ENCODE measurements at places on chromosomes 16 and 17.

- DNase-seq = peak; percentile 67
Observed at GRCh38 chr17:63700528-63701455, 867 bp upstream of the LIMD2 start.

DNA sequence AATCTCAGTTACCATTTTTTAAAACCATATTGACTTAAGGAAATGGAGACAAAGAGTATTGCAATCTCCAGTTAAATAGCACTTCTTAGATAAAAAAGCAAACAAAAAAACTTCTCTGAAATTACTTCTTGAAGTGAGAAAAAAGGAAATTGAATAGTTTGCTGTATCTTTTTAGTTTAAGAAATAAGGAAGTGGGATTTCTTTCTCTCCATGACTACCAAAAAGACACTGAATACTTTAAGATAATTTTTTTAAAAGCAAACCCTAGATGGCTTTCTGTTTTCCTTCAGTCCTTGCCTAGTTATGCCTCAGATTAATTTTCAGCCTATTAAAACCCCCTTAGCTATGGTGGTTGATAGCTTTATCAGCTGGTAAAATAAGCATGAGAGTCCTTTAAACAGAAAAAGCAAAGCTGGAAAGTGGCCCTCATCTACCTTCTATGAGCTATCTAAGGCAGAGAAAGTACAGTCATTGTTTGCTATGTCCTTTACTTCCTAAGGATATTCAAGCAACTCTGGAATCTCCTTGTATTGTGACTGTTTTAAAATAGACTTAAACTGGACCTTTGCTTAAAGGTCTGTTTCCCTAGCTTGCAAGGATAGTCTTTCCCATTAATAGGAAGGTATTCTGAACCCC lies 28.6 kb downstream of the TPPP3 start:
- no peak for DNase-seq

DNA sequence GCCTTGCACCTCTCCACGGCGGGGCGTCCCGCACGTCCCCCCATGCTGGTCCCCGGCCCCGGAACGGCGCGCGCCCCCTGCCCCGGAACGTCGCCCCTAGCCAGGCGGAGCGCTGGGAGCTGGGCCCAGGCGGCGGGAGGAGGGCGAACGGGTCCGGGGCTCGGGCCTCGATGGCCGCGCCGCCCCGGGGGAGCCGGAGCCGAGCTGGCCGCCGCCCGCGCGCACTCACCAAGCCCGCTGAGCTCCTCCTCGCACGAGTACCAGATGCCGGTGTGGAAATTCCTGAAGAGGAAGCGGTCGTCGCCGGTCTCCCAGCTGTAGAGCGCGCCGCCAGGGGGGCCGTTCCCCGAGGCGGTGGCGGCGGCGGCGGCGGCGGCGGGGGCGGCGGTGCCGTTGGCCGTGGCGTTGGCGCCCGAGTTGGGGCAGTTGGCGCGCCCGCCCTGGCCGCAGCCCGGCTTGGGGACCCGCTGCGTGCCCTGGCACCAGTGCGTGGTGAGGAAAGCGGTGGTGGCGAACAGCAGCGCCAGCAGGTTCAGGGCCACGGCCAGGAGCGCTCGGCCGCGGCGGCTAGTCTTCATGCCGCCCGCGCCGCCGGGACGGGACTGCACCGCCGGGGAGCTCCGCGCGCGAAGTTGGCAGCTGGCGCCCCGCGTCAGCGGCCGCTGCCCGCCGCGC lies 530 bp downstream of the GSG1L start:
- DNase-seq = peak; percentile 22

GRCh38 chr17:83005639-83006038 lies 73.8 kb upstream of the METRNL start:
- DNase-seq = no peak

DNA sequence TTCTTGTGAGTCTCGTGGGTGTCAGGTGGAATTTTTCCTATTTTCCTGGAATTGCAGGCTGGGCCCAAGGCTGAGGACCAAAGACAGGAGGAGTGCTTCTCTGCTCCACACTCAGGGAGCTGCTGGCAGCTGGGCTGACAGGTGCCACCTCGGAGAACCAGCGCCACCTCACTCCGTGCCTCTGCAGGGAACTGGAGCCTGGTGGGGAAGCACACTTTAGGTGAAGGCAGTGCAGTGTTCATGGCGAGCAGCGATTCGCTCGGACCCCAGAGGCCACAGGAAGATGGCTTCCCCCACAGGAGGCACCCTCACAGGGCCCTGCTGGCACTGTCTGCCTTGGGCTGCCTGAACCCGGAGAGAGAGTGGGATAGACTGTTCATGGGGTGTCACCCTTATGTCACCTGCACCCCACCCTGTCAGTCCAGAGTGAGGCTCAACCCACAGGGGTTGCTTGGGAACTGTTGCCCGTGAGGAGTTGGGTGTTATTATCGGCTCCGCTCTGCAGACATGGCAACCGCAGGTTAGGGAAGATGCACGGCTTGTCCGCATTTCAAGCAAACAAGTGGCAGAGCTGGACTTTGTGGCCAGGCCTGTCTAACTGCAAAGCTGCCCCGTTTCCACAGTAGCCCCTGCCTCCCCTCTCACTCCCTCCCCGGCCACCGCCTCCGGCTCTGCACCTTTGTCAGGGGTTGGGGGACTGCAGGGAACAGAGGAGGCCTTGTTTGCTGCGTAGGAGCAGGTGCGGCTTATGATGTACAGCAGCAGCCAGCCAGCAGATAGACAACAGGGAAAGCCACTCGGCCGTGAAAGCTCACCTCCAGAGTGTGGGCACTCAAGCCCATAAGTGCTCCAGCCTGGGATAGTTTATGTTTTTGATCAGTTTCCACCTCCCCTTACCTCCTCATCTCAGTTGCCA lies 15.5 kb downstream of the TBC1D24 start:
- no peak for DNase-seq

- no peak for DNase-seq
Observed at GRCh38 chr17:49156256-49156655, 23.7 kb downstream of the B4GALNT2 start.

GRCh38 chr17:77089124-77089490 lies 51.7 kb upstream of the SEC14L1 start:
- DNase-seq = no peak

DNA sequence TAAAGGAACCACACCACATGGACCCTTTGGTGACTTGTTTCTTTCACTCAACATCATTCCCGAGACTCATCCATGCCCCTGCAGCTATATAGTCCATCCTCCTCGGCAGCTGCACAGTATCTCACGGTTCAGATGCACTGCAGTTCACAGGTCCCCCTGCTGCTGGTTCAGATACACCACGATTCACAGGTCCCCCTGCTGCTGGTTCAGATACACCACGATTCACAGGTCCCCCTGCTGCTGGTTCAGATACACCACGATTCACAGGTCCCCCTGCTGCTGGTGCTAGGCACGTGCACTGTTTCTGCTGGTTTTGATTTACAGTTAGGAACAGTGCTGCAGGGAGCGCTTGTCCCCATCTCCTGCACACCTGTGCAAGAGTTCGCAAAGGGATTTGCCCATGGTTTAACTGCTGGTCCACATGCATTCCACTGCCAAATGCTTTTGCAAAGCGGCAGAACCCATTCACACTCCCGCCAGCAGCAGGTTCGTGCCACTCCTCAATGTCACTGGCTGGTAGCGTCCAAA lies 3.8 kb downstream of the HSDL1 start:
- no peak for DNase-seq

- no peak for DNase-seq
Observed at GRCh38 chr16:67391424-67392300, 1.6 kb downstream of the TPPP3 start.
